Central memory CD8-positive, alpha-beta T cell (primary cell): ENCODE measurements at places on chromosomes 5 and 9.

DNA sequence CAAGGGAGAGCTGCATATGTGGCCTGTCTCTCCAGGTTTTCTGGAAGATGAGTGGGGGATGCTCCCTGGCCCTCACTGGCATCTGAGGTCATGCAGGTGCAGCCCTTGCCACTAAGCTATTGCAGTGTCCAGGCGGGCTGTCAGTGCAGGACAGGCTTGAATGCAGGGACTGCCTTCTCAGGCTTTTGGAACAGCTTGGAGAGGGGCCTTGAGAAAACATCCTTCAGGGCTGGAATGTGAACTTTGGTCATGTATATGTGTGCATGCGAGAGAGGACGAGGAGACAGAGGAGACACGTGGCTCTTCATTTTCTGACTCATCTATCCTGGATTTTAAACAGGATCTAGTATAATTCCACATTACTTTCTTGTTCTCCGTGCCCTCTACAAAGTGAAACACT is 90.3 kb downstream of the MACROH2A1 start:
- no peak overlapping the region for H3K27ac ChIP-seq
- peaks cover 57% of the 10 kb centered on the region for H3K27me3 ChIP-seq
- H3K4me1 ChIP-seq, result no peaks in the 10 kb centered on the region
- H3K4me3 ChIP-seq, result no peak overlapping the region
- no peaks in the 10 kb centered on the region for H3K36me3 ChIP-seq

GRCh38 chr5:1332461-1333001 is 12.4 kb downstream of the CLPTM1L start:
- H3K4me3 ChIP-seq, result no peak overlapping the region
- peaks cover 29% of the 10 kb centered on the region for H3K36me3 ChIP-seq
- no peak for DNase-seq

GRCh38 chr5:175478384-175479124 is at the start of gene SFXN1:
Gene SFXN1 (plus strand): TSS chr5:175478560. CDS start chr5:175492104, 13,544 bp downstream.
- peak within 1 kb of the TSS; percentile 97 for H3K4me3 ChIP-seq
- H3K27ac ChIP-seq, result peak within 1 kb of the TSS; percentile 90
- H3K36me3 ChIP-seq, result peaks cover 2% of the 10 kb centered on the region
- DNase-seq, result peak; percentile 61
- peaks cover 55% of the 10 kb centered on the region for H3K4me1 ChIP-seq

GRCh38 chr5:31421806-31422586 is 109.9 kb downstream of the DROSHA start:
- no peaks in the 10 kb centered on the region for H3K4me1 ChIP-seq
- H3K4me3 ChIP-seq, result no peak overlapping the region
- H3K36me3 ChIP-seq, result peaks cover 25% of the 10 kb centered on the region

DNA sequence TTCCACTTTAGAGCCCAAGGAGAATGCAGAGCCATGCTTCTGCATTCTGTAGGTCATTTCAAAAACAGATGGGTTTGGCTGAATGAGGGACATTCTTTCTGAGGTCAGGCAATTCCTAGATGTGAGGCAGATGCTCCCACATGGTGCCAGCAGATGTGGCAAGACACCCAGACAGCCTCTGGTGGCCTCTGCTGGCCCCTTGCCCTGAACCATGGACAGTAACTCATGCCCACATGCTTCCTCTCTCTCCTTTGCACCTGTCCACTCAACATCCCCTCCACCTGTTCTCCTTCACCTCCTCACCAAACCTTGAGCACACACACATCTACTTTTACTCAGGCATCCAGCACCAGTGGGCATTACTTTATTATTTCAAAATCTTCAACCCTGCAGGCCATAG is 252.3 kb downstream of the DNAH5 start:
- no peak overlapping the region for H3K4me3 ChIP-seq
- no peaks in the 10 kb centered on the region for H3K27me3 ChIP-seq
- H3K27ac ChIP-seq, result no peak overlapping the region
